ENCODE measurements at places on chromosomes 16 and 17. TPM values are rescaled to one million over a fixed set of nuclear protein-coding genes. Genes with fewer than 3 reads are reported as not detected.

MYADML2 gene
- 0.36 TPM for polyA plus RNA-seq

KRTAP2-1 gene
- not detected for polyA plus RNA-seq

- DNase-seq = peak; percentile 82
These were observed at the start of gene RBL2 for GRCh38 chr16:53434377-53435065. Gene RBL2, plus strand, starts transcription at chr16:53434471. Its CDS starts 86 bp downstream, at chr16:53434557.

- DNase-seq = no peak
These were observed 2.4 kb upstream of the NFATC3 start for GRCh38 chr16:68082629-68083238.

IGSF6 gene
- polyA plus RNA-seq = 8.4 TPM

DNA sequence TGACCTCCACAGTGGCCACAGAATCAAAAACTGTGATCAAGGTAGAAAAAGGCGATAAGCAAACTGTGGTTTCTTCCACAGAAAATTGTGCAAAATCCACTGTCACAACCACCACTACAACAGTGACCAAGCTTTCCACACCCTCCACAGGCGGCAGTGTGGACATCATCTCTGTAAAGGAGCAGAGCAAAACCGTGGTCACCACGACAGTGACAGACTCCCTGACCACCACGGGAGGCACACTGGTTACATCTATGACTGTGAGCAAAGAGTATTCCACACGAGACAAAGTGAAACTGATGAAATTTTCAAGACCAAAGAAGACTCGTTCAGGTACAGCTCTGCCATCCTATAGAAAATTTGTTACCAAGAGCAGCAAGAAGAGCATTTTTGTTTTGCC lies 83.6 kb downstream of the C17orf58 start:
- DNase-seq = no peak

GRCh38 chr17:52524096-52524637 lies 365.7 kb upstream of the CA10 start:
- no peak for DNase-seq

DNA sequence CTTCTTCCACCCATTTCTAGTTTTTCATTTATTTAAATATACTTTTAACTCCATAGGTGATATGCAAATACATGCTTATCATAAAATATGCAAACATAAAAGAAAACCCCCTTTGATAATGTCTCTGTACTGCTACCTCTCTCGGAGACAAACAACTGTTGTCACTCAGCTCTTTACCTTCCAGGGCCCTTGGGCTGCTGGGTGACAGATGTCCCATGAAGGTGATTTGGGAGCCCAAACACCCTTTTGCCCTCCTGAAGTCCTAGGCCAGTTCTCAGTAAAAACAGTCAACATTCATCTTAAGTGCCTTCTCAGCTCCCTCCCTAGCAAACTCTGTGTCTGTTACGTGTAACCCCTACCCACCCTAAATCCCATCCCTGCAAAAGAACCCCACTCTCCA lies 37.5 kb downstream of the CHD9 start:
- DNase-seq = no peak

DNA sequence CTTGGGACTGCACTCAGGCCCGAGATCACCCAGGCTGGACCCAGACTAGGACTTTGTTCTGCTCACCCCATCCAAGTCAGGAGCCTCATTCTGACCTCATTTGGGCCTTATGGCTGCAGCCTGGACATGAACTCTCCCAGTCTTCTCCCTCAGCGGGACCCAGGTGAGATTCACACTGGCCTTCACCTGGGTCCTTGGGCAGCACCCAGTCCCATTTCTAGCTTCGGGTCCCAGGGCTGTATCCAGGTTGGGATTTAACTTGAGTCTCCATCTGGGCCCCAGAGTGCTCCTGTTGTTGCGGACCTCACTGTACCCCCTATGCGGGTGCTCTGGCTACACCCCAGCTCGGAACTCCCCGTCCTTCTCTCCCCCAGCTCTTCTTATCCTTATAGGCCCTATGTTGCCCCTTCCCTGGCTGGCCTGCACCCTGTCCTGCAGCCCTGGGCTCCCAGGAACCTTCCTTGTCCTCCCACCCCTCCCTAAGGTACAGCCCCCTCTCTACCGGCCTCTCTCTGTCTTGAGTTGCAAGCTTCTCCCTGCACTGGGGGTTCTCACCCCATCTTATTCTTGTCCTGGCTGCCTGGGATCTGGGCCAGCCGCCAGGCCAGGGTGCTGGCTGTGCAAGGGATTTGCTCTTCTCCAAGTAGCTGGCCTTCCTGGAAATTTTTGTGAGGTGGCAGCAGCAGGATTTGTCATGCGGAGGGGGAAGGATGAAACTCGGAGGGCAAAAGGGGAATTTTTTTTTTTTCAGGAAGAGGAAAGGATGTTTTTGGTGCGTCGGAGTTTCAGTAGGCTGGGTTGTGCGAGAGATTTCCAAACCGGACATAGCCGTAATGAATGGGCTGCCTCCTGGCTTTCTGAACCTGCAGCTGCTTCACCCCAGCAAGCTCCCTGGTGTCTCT lies 904 bp downstream of the MAP2K3 start:
- DNase-seq = no peak

DNA sequence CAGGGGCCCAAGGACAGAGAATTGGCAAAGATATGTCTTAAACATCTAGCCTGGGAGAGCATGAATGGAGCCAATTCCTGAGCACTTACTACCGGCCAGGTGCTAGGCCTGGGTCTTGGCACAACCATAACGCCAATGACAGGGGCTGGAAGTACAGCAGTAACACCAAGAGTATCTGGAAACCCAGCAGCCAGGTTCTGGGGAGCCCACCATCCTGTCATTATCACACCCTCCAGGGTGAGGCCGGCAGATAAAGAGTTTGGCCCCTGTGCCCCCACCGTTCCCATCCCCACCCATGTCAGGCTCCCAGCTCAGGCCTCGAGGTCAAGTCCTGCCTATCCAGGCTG lies 508 bp upstream of the TMC8 start:
- no peak for DNase-seq
